ENCODE measurements at places on chromosomes 6 and 20. TPM values are rescaled to one million over a fixed set of nuclear protein-coding genes. Genes with fewer than 3 reads are reported as not detected.

MMP24 gene
- total RNA-seq: 0.88 TPM

DNA sequence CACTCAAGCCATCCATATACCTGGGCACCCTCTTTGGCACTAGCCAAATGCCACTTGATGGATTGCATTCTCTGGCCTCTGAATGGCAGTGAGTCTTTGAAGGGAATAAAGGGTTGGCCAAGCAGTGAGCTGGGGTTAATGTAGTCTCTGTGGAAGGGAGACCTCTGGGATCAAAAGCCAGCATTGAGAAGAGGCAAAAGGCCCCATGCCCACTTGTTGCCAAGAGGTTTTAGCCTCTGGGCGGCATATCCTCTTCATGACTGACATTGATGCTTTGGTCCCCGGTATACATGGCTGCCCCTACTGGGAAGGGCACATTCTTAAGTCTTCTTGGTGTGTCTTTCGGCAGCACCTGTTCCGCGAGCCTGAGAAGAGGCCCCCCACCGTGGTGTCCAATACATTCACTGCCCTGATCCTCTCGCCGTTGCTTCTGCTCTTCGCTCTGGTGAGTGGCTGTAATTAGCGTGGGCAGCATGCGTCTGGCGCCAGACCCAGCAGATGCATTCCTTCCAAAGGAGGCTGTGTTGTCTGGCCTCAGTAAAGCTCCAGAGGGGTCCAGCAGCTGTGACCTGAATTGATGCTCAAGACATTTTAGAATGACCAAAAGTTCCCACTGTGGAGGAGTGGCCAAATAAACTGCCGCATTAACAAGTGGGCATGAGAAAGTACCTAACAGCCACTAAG lies 29.5 kb downstream of the GHRH start:
- peaks cover 96% of the 10 kb centered on the region for H3K36me3 ChIP-seq
- H3K27me3 ChIP-seq: no peaks in the 10 kb centered on the region
- no peak overlapping the region for H3K4me3 ChIP-seq
- no peak overlapping the region for H3K27ac ChIP-seq
- H3K4me1 ChIP-seq: no peaks in the 10 kb centered on the region
- DNase-seq: no peak

DNA sequence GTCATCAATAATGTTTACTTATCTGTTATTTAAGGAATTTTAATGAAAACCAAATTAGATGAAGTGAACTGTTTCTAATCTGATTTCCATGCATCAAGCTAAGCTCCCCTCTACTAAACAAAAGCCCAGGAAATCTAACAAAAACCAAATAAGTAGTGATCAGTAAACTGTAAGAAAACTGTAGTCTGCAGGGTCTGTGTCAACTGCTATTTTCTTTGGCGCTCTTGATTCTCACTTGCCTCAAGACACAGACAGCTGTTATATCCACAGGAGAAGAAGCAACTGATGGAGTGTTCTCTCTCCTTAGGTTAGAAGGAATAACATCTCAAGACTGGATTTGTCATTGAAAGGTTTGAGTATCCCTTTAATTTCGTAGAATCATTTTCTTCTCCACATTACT lies 293.5 kb downstream of the PHF3 start:
- H3K4me1 ChIP-seq: no peaks in the 10 kb centered on the region
- DNase-seq: no peak
- no peaks in the 10 kb centered on the region for H3K27me3 ChIP-seq

GRCh38 chr20:51429144-51429482 lies 113.4 kb downstream of the NFATC2 start:
- H3K27ac ChIP-seq: no peak overlapping the region
- H3K4me3 ChIP-seq: no peak overlapping the region
- peaks cover 11% of the 10 kb centered on the region for H3K4me1 ChIP-seq
- no peak for DNase-seq

DNA sequence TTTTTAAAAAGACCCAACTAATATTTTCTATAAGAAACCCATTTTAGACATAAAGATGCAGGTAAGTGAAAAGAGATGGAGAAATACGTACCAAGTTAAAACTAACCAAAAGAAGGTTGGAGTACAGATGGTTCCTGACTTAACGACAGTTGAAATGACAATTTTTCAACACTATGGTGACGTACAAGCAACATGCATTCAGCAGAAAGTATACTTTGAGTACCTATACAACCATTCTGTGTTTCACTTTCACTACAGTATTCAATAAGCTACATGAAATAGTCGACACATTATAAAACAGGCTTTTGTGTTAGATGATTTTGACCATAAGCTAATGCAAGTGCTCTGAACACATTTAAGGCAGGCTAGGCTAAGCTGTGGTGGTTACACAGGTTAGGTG lies 228.9 kb downstream of the RNGTT start:
- no peaks in the 10 kb centered on the region for H3K27me3 ChIP-seq
- no peaks in the 10 kb centered on the region for H3K36me3 ChIP-seq
- no peak overlapping the region for H3K27ac ChIP-seq

GRCh38 chr20:46723039-46723438 lies 13.6 kb downstream of the SLC2A10 start:
- peaks cover 39% of the 10 kb centered on the region for H3K36me3 ChIP-seq
- no peak for DNase-seq
- no peak overlapping the region for H3K4me3 ChIP-seq
- H3K4me1 ChIP-seq: no peaks in the 10 kb centered on the region

MCCD1 gene
- not detected for total RNA-seq

DNA sequence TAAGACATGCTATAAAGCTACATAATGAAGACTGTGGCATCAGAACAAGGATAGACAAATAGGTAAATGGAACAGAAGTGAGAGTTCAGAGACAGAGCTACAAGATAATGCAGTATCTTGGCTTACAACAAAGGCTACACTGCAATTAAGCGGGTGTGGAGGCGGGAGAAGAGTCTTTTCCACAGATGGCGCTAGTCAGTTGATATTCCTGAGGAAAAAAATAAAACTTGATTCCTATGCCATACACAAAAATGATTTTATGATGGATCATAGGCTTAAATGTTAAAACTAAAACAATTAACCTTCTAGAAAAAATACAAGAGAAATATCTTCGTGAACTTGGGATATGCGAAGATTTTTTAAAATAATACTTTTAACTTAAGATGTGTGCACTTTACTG lies 31.0 kb downstream of the RIN2 start:
- no peak overlapping the region for H3K27ac ChIP-seq
- H3K4me3 ChIP-seq: no peak overlapping the region
- peaks cover 31% of the 10 kb centered on the region for H3K4me1 ChIP-seq
- no peak for DNase-seq

DNA sequence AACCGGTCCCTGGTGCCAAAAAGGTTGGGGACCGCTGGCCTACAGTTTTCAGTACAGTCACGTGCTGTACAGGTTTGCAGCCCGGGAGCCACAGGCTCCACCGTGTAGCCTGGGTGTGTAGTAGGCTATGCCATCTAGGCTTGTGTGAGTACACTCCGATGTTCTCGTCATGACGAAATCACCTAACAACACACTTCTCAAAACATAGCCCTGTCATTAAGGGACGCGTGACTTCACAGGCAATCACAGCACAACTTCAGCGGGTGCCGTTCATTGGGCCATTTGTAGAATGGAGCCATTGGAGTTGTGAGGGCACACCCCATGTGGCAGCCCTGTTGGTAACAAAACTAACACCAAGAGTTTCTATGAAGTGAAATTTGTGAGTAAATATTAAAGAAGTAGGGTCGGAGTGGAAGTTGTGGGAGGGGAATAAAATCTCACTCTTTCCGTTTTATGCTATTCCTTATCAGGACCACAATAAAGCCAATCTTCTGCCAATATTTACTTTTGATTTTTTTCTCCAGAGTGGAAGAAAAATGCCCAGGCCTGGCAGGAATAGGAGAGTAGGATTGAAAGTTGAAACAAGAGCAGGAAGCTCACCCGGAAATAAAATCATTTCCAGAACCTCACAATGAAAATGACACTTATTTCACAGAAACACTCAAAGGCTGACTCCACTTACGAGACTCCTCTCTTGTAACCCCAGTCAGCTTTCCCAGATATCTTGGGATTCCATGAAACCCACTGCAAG lies 63.7 kb upstream of the PTPN1 start:
- H3K27me3 ChIP-seq: no peaks in the 10 kb centered on the region
- peaks cover 15% of the 10 kb centered on the region for H3K4me1 ChIP-seq
- H3K27ac ChIP-seq: no peak overlapping the region
- H3K36me3 ChIP-seq: no peaks in the 10 kb centered on the region
- H3K4me3 ChIP-seq: no peak overlapping the region
- DNase-seq: no peak

- H3K4me3 ChIP-seq: no peak overlapping the region
- peaks cover 32% of the 10 kb centered on the region for H3K4me1 ChIP-seq
- no peak overlapping the region for H3K27ac ChIP-seq
- peak; percentile 62 for DNase-seq
- peaks cover 23% of the 10 kb centered on the region for H3K27me3 ChIP-seq
These were observed 4.9 kb upstream of the CDSN start for GRCh38 chr6:31125162-31125561.

- H3K4me1 ChIP-seq: no peaks in the 10 kb centered on the region
- no peak overlapping the region for H3K27ac ChIP-seq
- no peak for DNase-seq
- no peaks in the 10 kb centered on the region for H3K36me3 ChIP-seq
- H3K27me3 ChIP-seq: peaks cover 13% of the 10 kb centered on the region
These were observed 66.1 kb downstream of the CD24 start for GRCh38 chr6:106908386-106908840.

SLC25A27 gene
- 9.4 TPM for total RNA-seq

GRCh38 chr20:19648024-19648423 lies 110.0 kb upstream of the RIN2 start:
- H3K4me1 ChIP-seq: no peaks in the 10 kb centered on the region
- no peak for DNase-seq
- H3K36me3 ChIP-seq: no peaks in the 10 kb centered on the region
- H3K4me3 ChIP-seq: no peak overlapping the region

PRRT1 gene
- total RNA-seq: not detected

DNA sequence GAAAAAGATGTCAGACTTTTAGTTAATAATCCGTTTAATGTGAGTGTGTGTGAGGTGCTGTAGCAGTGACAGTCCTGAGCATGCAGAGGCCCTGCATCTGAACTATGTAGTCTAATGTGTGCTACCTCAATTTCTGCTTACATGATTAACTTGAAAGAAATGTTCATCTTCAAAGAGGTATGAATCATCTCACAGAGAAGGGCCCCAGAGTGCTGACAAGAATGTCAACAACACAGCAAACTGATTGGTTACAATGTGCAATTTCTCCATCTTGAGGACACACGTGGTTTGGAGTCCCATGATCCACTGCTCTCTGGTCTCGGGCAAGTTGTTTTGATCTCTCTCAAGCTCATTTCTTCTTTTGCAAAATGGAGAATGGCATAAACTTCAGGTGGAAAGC lies 61.7 kb upstream of the EMILIN3 start:
- peaks cover 16% of the 10 kb centered on the region for H3K36me3 ChIP-seq
- H3K4me3 ChIP-seq: no peak overlapping the region
- peaks cover 13% of the 10 kb centered on the region for H3K4me1 ChIP-seq
- no peaks in the 10 kb centered on the region for H3K27me3 ChIP-seq

DNA sequence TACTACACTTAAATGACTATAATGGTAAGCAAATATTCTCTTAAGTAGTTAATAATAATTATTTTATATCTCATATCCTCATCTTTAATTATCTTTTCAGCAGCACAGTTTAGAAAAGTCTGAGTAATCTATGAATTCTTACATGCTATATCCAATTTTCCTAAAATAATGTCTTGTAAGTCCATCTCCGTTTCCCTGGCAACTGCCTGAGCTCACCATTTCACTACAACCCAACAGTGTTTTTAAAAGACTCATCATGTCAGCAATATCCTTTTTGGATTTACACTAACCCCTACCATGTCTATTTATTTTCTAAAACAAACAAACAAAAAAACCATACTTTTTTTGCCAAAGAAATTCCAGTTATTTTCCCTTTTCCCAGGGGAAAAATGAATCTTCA lies 859.6 kb downstream of the EYS start:
- H3K27ac ChIP-seq: no peak overlapping the region
- no peaks in the 10 kb centered on the region for H3K27me3 ChIP-seq
- no peak overlapping the region for H3K4me3 ChIP-seq
- no peaks in the 10 kb centered on the region for H3K36me3 ChIP-seq
- no peaks in the 10 kb centered on the region for H3K4me1 ChIP-seq

DPPA5 gene
- total RNA-seq: not detected

- no peak overlapping the region for H3K4me3 ChIP-seq
- H3K4me1 ChIP-seq: no peaks in the 10 kb centered on the region
- H3K36me3 ChIP-seq: no peaks in the 10 kb centered on the region
- no peak overlapping the region for H3K27ac ChIP-seq
- peak; percentile 30 for DNase-seq
- H3K27me3 ChIP-seq: peaks cover 13% of the 10 kb centered on the region
These were observed 60.2 kb downstream of the NOL4L start for GRCh38 chr20:32524829-32525501.

EYS gene
- under 0.01 TPM for total RNA-seq

DNA sequence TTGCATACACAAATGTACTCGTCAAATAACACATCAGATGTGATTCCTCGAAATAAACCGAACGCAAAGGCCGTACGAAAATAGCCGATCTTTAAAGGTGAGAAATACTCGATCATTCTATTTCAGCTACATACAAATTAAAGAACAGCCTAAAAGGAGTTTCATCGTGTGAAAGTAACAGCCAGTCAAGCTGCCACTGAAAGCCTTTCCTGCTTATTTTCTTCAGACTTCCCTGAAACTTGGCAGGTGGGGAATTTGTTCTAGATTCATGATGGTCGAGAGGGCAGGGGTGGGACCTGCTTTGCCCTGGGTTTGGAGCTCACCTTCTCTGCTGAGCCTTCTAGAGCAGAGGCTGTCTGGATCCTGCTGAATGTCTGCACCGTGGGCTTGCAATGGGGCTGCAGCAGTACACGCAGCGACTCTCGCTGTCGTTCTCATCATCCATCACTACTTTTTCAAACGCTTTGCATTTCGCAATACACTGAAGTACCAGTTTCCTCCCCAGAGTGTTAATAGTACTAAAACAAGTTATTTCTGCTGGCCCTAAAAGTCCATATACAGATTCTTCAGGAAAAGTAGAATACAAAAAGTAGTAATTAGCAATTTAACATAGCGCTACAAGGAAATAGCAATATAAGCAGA lies 16.2 kb downstream of the FOXC1 start:
- peaks cover 49% of the 10 kb centered on the region for H3K4me1 ChIP-seq
- peak overlapping the region; percentile 86 for H3K4me3 ChIP-seq
- H3K27ac ChIP-seq: peak overlapping the region; percentile 81
- peaks cover 6% of the 10 kb centered on the region for H3K36me3 ChIP-seq

DNA sequence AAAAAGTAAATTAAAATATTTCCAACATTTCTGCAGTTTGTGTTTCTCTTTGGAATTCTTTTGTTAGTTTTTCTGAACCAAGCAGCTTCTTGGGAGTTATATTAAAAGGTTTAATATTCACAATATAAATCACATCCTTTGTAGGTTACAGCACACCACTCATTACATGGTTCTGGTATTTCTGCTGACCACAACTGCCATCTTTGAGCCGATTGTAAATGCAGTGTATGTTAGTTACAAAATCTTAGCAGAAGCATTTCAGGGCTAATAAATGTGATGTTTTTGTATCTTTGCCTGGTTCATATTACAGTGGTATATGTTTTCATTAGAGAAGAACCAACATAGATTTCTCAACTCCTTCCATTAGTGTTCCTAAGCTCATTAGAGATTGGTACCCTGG lies 19.1 kb upstream of the TSHZ2 start:
- H3K27me3 ChIP-seq: no peaks in the 10 kb centered on the region
- no peak overlapping the region for H3K4me3 ChIP-seq
- H3K36me3 ChIP-seq: no peaks in the 10 kb centered on the region
- H3K27ac ChIP-seq: no peak overlapping the region

ELOVL4 gene
- 6.8 TPM for total RNA-seq

- peaks cover 71% of the 10 kb centered on the region for H3K36me3 ChIP-seq
- DNase-seq: no peak
- H3K4me1 ChIP-seq: peaks cover 40% of the 10 kb centered on the region
These were observed 584 bp downstream of the VPS52 start for GRCh38 chr6:33271117-33271467.
